Stimulated activated CD8-positive, alpha-beta memory T cell treated with anti-CD3 and anti-CD28 coated beads, Interleukin-15, amount 100 ng/mL, for 4 hours (primary cell): ENCODE measurements at places on chromosomes 16 and 17.

DNA sequence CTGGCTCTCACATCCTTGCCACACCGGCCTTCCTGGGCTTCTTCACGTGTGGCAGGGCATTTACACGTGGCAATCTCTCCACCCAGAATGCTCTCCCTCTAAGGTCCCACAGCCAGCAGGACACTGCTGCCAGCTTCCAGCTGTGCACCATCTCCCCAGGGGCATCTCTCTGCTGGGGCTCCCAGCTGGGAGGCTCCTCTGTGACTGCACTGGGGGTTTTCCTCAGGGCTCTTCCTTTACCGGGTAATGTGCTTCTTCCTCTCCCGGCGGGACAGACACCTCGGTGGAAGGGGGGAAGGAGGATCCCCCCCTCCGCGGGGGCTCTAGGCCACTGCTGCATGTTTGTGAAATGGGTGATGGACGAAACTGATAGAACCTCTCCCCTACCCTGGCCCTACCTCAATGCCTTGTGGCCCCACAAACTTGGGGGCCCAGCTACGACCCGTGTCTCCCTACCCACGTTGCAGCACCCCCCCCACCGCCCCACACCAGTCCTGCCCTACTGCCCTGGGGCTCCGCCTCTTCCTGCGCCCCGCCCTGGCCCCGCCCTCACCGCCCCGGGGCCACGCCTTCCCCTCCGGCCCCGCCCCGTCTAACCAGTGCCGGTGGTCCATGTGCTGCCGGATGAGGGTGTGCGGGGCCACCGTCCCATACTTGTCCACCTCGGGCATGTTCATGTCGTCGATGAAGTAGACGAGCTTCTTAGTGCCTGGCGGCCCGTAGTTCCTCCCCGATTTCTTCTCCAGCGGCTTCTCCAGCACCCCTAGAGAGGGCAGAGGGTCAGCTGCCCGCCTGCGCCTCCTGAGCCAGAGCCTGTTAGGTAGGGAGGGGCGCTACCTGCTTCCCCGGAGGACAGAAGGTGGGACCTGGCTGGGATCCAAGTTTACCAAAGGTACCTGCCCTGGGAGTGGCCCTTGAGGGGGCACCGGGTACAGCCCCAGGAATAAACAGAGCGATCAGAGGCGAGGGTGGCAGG, 92.6 kb downstream of the DNAH17 start:
- DNase-seq: peak; percentile 37

DNA sequence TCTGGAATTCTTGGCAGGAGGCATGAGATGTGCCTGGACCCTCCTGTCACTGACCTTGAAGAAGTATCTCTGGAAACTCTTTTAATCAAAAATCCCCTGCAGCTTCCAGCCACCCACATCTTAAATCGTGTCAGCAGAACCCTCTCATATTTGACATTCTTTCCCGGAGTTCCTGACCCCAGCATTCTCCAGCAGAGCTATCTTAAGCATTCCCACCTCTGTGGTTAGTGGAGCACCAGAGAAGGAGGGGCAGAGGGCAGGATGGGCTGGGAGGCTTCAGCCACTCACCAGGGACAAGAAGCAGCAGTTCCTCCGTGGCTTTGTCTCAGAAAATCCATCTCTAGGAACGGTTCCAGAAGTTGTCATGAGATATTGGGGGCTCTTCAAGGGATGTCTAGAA, 149.9 kb downstream of the RGS9 start:
- no peak for DNase-seq

- no peak for DNase-seq
Measured at GRCh38 chr17:82240506-82241182, 11.8 kb downstream of the SLC16A3 start.

DNA sequence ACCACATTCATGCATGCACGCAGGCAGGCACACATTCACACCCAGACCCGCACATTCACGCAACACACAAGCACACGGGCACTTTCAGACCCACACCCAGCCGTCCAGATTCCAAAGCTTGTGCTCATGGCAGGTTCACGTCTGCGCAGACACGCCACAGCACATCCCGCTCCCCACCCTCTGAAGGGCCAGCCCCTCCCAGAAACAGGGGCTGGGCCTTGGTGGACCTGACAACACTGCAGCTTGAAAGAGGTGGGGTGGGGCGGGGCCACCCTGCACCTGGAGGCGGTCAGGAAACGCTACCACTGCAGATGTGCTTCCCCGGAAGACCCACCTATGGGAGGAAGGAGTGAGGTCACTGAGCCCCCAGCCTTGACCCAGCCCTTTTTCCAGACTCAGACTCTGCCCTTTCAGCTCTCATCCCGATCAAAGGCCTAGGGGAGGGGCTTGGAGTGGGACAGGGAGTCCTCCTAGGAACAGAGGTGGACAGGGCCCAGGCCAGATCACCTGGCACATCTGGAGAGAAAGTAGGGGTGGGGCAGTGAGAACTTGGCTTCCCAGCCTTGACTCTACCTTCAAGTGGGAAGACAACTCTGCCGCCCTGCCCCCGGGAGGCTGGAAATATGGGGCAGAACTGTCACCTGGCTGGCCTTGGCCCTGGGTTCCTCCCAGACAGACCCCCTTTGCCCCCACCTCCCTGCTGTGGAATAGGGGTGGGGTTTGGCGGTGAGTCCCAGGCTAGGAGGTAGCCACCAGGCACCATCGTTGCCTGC, 11.0 kb downstream of the P3H4 start:
- DNase-seq: no peak

DNA sequence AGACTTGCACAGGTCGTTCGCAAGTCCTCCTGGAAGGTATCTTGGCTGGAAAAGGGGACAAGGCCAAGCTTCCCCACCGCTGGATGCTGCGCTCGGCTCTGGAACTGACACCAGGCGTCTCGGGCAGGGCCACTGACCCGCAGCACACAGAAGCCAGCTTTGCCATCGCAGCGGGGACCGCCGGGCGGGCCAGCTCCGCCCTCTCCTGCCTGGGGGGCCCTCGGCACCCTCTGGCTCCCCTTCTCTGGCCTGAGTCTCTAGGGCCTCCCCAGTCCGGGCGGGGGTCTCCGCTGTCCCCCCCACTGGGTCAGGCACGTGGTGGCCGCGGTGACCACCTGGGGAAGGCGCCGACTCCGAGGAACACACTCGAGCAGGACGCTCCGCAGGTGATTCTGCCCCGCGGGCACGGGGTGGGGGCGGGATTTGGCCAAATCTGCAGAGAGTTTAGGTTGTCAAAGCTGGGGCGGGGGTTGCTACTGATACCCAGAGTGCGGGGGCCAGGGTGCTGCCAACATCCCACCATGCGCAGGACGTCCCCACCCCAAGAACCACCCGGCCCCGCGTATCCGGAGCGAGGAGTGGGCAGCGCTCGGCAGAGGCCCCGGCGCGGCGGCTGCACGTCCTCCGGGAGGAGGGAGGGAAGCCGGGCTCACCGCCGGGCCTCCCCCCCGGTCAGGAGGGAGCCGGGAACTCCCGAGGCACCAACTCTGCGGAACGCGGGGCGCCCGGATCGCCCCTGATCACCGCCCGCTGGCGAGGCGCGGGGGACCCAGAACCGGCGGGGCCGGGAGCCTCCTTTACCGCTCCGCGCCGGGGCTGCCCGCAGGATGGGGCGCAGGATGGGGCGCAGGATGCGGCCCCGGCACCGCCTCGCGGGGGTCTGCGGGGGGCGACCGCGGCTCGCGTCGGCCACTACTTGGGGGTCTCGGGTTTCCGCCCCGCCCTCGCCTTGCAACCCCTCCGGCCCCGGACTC, 744 bp upstream of the METRNL start:
- no peak for DNase-seq

DNA sequence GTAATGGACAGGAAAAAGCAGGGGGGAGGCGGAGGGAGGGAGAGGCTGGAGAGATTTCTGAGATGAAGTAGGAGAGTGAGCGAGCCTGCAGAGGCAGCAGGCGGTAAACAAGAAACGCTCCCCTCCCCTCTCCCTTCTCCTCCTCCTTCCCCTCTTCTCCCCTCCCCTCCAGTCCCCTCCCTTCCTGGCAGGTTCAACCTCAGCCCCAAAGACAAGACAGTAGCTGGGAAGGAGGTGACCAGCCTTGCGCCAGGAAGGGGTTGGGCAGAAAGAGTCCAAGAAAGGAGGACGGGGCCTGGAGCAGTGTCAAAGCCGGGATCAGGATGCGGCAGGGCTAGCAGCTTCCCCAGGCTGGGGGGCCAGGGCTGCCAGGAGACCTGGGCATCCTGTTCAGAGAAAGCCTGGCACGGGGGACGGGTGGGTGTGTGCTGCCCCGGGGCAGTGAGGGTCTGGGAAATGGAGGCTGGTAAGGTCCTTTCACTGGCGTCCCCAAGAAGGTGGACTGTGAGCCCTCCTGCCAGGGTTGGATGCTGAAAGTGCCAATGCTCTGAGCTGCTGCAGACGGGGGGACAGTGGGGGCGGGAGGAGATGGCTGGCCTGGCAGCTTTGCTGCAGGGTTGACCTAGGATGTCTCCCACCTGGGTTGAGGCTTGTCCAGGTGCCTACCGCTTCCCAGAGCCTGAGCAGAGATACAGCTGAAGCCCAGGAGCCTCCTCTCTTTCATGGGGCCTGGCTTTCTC, 261.6 kb upstream of the TNRC6C start:
- no peak for DNase-seq

DNA sequence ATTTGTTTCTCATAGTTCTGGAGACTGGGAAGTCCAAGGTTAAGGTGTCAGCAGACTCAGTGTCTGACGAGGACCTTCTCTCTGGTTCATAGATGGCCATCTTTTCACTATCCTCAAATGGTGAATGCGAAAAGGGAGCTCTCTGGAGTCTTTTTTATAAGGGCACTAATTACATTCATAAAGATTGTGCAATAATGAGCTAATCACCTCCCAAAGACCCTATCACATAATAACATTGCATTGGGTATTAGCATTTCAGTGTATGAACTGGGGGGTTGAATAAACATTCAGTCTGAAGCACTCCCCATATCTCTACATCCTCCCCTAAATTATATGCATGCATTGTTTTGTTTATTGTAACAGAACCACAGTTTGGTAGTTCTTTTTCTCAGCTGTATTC, 1086.5 kb downstream of the CDH11 start:
- no peak for DNase-seq

DNA sequence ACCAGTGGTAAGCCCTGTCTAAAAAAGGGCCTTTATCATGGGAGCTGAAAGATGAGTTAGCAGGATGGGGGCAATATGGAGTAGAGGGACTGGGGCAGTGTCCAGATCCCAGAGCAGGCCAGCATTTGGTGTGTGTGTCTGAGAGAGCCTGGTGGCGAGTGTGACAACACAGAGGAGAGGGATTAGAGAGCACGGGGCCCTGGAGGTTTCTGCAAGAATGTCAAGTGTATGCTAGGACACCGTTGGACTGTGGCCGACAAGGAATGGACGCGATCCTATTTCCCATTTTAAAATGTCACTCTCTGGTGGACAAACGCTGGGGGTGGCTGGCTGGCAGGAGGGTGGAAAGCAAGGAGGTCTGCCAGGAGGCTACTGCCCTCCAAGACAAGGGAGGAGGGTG, 12.4 kb downstream of the TAC4 start:
- DNase-seq: no peak

DNA sequence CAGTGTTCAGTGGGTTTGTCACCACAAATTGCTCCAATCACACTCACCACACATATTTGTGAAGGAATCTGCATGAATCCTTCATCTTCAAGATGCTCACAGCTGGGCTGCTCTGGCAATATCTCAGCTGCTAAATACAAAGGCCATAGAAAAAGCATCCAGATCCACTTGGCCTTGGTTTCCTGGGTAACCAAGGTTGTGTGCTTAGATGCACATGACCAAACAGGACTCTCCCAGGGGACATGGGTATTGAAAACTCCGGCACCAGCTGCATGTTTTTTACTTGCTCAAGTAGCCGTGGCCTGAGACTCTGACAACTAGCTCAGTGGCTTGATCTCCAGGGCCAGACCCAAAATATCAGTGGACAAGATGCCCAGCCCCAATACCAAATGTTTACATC, 131.3 kb downstream of the CBLN1 start:
- DNase-seq: no peak

GRCh38 chr16:23944381-23944780, 108.6 kb downstream of the PRKCB start:
- DNase-seq: no peak

- no peak for DNase-seq
Measured at GRCh38 chr16:72561-73548, at the start of gene RHBDF1. RHBDF1 (minus strand) TSS chr16:72631; CDS start chr16:65015, 7,616 bp downstream.

DNA sequence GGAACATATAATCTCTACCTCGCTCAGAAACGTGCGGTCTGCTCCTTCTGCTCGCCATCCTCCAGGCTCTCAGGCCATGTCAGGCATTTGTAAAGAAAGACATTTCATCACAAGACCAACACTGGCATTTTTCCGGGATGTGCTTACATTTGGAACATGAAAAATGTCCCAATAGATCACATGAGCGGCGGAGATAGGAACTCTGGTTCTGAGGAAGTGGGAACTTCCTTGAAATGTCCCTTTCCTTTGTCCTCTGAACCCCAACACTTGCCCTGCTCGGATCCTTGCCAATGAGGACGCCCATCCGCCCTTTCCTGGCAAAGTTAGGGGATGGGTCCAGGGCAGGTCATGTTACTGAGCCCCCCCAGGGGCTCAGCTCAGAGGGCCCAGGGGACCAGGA, 130.5 kb downstream of the MAF start:
- DNase-seq: no peak

GRCh38 chr17:34447406-34447805, 84.4 kb upstream of the CCL1 start:
- DNase-seq: no peak

DNA sequence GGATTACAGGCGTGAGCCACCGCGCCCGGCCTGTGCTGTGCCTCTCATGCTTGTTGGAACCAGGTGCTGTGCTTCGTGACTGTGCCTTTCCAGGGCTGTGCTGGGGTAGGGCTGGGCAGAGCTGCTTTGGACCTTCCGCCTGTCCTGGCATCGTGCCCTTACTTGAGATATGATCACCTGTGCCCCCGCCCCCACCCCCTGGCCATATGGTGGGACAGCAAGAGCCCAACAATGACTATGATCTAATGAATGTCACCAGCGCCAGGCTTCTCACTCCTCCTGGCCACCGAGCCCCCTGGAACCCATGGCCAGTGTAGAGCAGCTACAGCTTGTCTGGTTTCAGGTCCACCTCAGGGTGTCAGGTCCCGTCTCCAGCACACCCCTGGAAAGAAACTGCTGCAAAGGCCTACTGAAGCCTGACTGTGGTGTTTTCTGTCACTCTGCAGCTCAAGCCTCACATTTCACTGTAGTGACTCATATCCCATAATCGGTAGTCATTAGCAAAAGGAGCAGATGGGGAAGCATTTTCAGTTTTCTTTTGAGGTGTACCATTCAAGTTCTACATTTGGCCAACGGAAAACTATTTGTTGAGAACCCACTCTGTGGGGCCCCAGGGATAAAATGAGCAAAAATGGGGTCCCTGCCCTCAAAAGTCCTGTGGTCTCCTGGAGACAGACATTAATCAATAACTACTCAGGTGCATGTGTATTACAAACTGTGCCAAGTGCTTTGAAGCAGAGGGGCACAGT, 22.1 kb downstream of the FCSK start:
- DNase-seq: no peak

- DNase-seq: no peak
Measured at GRCh38 chr17:36645422-36645821, 44.0 kb downstream of the MRM1 start.

- DNase-seq: no peak
Measured at GRCh38 chr16:50244504-50245416, 21.6 kb upstream of the ADCY7 start.

- DNase-seq: no peak
Measured at GRCh38 chr17:56478836-56479447, 114.6 kb upstream of the NOG start.

DNA sequence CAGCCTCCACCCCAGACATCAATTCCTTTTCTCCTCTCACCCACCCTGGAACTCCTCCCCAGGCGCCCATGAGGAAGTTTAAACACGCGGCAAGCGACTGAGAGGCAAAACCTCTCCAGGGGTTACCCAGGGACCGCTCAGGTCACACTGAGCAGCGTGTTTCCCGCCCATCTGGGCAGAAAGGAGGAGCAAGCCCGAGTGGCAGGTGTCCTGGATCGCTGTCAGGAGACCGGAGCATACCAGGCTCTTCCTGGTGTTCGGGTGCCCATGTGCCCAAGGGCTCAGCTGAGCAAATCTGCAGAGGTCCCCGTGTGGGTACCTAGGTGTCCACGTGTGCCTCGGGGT, 491 bp downstream of the SLC25A19 start:
- no peak for DNase-seq
